ENCODE measurements at places on chromosomes 2 and 18. TPM values are rescaled to one million over a fixed set of nuclear protein-coding genes. Genes with fewer than 3 reads are reported as not detected.
A peak's percentile ranks its signal among the peaks of the same experiment; 100 is the strongest.

The POTEJ gene
- total RNA-seq, result 0.38 TPM

The NR4A2 gene
- total RNA-seq, result 0.25 TPM

GRCh38 chr2:128536925-128537620 is 218.4 kb upstream of the HS6ST1 start:
- DNase-seq, result no peak

DNA sequence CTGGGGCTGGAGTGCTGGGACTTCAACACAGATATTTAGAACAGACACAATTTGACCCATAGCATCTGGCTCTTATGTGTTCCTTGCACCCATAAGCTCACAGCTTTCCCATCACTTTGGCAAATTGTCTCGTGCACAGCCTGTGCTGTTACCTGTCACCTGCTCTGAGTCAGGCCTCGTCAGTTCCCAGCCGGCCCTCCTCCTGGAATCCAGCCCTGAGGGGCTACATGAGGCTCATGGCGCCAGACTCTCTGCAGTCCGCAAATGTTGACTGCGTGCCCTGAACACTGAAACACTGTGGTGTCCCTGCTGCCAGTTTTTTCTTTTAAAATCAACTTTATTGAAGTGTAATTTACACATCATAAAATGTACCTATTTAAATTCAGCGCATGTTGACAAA is 65.4 kb upstream of the BZW1 start:
- DNase-seq, result no peak

DNA sequence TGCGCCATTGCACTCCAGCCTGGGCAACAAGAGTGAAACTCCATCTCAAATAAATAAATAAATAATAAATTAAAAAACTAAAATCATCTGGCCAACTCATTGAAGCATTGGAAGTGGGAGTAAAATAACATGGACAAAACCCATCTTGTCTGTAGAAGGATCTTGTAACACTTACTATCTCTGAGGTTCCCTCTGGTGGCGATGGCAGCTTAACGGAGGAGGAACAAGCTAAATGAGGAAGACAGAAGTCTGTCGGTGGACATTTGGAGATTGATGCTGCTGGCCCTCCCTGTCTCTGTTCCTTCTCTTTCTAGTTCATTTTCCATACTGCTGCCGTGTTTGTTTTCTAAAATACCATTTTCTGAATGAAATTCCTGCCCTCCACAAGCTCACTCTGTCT is 43.4 kb downstream of the ZCCHC2 start:
- no peak for DNase-seq

DNA sequence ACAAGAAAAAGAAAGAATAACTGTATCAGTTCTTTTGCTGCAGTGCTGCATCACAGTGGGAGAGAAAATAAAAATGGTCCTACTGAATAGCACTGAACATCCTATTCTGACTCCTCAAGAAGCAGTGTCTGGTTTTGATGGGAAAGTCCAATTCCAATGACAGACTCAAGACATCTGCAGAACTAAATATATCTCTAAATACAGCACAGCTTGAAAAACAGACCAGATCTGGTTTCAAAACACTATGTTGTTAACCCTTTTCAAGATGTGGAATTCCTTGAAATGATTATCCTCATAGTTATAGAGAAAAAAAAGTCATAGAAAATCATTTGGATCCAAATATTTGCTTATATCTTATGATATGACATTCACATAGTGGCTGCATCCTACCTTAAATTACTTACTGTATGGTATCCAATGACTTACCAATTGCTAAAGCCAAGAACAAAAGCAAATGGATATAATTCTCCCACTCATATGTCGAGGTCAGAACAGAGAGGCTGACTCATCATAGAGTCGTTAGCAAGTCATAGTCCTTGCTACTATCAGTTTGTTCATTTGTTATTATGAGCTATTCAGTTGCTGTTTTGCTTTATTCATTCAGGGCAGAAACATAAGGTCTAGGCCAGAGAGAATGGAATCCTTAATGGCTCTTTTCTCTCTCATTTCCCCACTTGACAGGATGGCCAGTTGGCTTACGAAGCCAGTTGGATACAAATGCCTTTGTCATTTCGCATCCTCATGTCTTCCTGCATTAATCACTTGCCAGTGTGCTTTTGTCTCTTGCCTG is 62.5 kb upstream of the ACVR2A start:
- DNase-seq, result no peak

GRCh38 chr2:20157193-20157891 is 67.6 kb downstream of the SDC1 start:
- DNase-seq, result no peak

GRCh38 chr2:71675296-71675695 is 221.9 kb downstream of the DYSF start:
- DNase-seq, result no peak

DNA sequence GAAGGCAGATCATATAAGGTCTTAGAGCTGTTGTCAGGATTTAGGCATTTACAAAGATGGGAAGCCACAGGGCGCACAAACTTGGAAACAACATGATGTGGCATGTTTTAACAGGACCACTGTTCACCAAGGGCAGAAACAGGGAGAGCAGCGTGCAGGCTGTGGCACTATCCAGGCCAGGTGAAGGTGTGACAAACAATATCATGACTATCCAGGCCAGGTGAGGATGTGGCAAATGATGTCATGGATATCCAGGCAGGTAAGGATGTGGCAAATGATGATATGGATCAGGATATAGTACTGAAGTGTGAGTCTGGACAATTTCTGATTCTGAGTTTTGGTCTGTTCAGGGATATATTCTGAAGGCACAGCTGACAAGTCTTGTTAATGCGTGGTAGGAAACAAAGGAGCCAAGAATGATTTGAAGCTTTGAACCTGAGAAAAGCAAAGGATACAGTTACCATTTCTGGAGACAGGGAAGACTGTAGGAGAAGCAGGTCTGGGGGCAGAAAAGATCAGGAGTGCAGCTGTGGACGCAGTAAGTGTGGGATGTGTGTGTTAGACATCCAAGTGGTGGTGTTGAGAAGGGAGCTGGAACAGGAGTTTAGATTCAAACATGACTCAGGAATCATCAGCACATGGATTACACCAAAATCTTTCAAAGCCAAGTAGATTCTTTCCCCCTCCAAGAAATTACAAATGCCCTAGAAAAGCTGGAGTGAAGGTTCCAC is 205.9 kb downstream of the TMEM163 start:
- no peak for DNase-seq

DNA sequence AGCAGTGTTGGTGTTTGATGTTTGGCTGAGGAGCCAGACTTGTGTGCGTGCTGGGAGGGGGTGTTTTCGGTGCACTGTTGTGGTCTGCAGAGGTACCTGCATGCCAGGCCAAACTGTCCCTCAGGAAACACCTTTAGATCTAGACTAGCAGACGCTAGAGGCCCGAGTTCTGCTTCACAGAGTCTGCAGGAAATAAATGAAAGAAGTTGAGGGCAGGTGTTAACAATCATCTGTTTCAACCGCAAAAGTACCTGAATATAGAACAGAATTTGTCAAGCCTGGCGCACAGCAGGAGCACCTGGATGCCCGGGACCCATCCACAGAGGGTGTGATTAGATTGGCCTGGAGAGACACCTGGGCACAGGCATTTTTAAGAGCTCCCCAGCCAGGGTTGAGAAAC is 40.5 kb upstream of the REL start:
- no peak for DNase-seq

DNA sequence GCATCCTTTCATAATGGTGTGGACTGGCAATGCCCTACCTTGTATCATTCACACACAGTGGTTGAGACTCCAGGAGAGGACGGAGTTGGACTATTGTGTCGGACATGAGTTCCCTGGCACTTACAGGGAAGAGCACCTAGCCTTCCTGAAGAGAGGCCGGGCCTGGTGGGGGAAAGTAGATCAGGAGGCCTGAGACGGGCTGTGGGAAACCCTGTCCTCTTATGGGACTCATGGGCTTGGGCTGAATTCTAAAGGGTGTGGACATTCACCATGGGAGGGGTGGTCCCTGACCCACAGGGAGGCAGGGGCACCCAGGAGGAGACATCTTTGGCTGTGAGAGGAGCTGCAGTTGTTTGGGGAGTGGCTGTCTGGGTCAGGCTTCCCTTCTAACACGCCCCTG is 286.5 kb downstream of the PHLPP1 start:
- no peak for DNase-seq

GRCh38 chr18:9683418-9684396 is 24.4 kb upstream of the RAB31 start:
- DNase-seq, result peak; percentile 71

GRCh38 chr2:145740302-145740701 is 1220.4 kb upstream of the ZEB2 start:
- peak; percentile 69 for DNase-seq

- no peak for DNase-seq
These were observed 1589.1 kb upstream of the ZEB2 start for GRCh38 chr2:146108993-146109392.

DNA sequence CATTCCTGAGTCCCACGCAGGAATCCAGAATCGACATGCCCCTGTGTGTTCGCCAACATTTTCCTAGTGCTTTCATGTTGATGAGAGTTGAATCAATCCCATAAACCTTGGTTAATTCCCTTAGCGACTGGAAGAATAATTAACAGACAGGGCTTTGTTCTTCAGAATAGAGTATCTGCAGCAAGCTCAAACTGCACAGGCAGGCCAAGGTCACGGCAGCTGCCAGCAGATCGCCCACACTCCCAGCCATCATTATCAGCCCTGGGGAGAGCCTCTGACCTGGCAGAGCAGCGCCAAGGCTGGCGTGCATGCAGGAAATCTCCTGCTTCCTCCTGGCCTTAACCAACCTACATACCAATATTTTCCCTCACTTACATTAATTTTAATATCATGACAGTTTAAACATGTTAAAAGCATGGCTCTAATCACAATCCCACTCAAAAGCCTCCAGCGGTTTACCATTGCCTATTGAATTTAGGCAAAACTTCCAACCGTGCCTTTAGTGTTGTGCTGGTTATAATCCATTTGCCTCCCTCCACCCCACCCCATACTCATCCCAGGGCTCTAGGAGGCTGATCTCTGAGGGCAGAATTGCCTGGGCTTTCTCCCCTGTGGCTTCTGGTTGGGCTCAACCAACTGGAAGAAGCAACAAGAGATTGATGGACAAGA is 46.8 kb upstream of the NCK2 start:
- no peak for DNase-seq

DNA sequence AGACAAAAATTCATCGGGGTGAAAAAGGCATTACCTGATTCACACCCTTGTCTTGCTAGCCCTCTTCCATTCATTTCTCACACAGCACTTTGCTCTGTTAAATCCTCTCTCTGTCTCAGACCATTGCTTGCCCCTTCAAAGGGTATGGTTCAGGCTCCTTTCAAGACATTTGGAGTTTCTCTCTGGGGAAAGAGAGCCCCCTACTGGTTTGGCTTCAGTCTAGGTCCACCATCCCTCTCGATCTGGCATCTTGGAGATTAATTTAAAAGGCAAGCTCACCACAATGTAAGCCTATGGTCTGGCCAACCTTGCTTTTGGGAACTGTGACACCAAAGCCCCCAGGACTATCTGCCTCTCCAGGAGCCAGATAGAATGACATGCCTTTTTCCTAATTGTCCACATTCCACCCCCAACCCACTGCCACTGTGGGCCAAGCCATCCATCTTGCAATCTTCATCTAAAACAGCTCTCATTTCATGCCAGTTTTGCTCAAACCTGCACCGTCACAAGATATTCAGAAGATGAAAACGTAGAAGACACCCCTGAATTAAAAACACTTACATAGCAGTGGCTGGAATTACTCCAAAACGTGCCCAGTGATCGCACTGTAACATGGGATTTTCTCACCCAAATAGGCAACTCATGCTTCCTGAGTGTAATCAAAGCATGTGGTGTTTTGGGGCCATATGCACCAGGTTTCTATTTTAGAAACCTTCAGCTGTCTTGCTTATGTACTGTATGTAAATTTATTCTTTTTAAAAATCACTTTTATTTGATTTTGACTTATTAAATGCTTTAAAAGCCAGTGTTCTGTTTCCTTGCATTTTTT is 93.9 kb downstream of the FARSB start:
- DNase-seq, result peak; percentile 65

Measured in dermis microvascular lymphatic vessel endothelial cell (primary cell).